Fibroblast of skin of scalp (primary cell): ENCODE measurements at places on chromosomes 4 and X.

GRCh38 chr4:6180841-6181631 lies 19.3 kb downstream of the JAKMIP1 start:
- no peak for DNase-seq

DNA sequence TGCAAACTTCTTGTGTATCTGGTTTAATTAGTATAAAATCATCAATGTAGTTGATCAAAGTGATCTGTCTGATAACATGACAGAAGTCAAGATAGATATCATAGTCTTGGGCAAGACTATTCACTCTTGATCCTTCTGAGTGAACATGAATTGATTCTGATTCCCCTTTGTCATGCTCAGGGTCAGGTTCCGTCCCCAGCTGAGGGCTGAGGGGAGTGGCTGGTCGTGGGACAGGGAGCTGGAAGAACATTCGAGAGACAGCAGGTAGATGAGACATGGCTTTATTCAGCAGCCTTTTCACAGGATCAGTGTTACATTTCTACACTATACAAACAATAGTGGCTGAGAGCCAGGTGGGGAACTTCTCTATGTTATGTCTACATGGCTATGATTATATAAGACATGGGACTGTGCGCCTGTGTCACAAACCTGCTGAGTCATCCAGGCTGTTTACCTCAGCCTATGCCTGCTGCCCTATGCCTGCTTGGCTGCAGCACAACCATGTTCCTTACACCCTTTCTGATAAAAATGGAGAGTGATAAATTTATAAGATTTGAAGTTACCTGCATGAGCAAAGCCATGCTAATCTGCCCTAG lies 586.9 kb upstream of the NR3C2 start:
- no peak for DNase-seq

DNA sequence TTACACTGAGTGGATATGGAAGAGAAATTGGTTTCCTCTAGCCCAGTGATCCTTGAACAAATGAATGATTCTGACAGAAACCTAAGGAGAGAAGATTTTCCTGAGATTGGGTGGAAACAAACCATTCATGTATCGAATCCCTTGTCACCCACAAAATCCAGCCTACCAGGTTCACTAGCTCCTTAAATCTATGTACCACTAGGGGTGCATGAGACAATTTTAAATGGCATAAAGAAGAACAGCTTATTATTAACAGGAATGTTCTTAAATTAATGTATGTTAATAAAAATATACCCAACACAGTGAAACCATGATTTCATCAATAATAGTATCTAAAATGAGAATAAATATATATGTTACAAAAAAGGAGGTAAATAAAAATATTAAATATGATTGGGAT lies 118.4 kb upstream of the LNX1 start:
- DNase-seq = no peak

- DNase-seq = peak; percentile 18
Measured at GRCh38 chr4:85127653-85128052, 161.2 kb upstream of the WDFY3 start.

- peak; percentile 45 for DNase-seq
Measured at GRCh38 chr4:145619639-145619996, 433 bp downstream of the MMAA start.

- DNase-seq = no peak
Measured at GRCh38 chr4:4321951-4322688, 32.1 kb downstream of the ZBTB49 start.

- peak; percentile 46 for DNase-seq
Measured at GRCh38 chr4:25811374-25811690, 51.5 kb downstream of the SEL1L3 start.

DNA sequence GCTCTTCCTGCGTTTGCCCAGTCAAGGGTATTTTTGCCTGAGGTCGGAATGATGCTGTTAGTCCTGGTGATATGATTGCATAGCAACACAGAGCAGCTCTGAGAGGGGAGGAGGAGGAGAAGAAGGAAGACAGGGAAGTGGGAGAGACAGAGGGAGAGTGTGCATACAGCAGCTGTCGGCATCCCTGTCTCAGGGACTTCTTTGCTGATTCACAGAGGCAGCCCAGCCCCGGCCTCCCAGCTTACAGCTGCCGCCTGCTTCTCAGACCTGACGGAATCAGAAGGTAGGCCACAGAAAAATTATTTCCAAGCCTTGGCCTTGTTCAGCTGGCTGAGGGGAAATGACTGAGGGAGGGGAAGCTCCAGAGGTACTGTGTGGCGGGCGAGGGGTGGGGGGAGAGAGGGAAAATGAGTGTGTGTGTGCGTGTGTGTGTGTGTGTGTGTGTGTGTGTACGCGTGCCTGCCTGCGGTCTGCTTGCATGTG lies 319 bp downstream of the DRP2 start:
- DNase-seq = peak; percentile 60

GRCh38 chrX:48521353-48522243 lies at the start of gene EBP:
TSS of gene EBP (plus strand) at chrX:48521808. CDS start at chrX:48523772, 1,964 bp downstream.
- DNase-seq = peak; percentile 81

DNA sequence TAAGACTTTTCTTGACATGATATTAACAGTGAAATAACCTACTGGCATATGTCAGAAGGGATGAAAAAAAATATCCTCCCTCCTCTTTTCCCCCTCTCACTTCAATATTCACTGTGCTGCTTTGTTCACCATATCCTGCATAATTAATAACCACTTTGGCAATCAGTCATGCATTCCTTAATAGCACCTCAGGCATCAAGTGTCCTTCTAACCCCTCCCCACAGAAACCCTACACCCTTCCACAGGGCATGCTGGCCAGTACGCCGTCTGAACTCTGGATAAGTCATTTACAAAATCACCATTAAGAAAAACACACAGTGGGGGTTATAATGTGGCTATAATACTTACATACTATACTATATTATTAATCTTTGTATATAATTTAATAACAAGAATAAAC lies 165.9 kb downstream of the PDGFC start:
- no peak for DNase-seq

DNA sequence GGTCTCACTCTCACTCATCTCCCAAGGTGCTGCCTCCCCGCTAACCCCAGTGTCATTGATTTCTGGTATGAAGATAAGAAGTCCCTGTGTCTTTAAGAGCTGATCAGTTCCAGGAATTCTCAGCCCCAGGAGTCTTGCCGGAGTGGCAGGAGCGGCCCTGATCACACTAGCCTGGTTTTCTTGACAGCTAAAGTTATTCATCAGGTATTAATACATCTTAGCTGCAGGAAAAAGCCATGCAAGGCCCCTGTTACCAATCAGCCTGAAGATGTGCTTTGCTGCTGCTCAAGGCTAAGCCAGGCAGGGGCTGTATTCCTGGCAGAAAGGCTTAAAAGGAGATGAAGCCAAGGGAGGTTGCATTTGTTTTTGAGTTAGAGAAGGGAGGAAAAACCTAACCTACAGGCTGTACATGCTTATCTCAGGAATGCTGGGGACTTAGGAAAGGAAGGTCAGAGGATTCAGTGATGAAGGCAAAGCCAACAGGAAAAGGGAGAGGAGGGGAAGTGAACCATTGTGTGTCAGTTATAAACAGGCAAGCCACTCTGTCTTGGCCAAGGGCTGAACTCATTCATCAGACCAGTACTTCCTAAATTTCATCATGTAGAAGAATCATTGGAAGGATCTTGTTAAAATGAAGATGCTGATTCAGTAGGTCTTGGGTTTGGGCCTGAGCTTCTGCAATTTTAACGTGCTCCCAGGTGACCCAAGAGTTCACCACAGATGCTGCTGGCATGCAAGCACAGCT lies 8.6 kb downstream of the SRPX start:
- DNase-seq = no peak

- no peak for DNase-seq
Measured at GRCh38 chr4:86099348-86099747, 260.5 kb downstream of the MAPK10 start.

DNA sequence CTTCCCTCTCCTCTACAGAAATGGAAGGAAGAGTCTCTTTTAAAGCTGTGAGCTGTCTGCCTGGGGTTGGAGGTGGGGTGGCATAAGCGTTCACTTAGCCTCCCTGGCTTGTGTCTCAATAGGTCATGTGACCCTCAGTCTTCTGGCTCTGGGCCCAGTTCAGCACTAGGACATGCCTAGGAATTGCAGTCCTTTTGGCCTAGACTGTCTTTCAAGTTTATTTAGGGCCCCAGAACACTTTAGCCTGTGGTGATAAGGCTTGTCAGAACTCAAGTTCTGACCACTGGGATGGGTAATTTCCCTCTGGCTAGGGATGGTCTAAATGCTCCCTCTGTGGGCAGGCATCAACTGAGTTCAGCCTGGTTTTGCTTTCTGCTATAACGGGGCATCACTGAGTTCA lies 34.3 kb upstream of the ARMCX4 start:
- DNase-seq = no peak

- peak; percentile 3 for DNase-seq
Measured at GRCh38 chrX:70354716-70355115, 64.8 kb downstream of the KIF4A start.

GRCh38 chr4:70927502-70928137 lies 25.5 kb downstream of the MOB1B start:
- DNase-seq = no peak

GRCh38 chrX:131359611-131360010 lies 70.5 kb upstream of the IGSF1 start:
- no peak for DNase-seq

DNA sequence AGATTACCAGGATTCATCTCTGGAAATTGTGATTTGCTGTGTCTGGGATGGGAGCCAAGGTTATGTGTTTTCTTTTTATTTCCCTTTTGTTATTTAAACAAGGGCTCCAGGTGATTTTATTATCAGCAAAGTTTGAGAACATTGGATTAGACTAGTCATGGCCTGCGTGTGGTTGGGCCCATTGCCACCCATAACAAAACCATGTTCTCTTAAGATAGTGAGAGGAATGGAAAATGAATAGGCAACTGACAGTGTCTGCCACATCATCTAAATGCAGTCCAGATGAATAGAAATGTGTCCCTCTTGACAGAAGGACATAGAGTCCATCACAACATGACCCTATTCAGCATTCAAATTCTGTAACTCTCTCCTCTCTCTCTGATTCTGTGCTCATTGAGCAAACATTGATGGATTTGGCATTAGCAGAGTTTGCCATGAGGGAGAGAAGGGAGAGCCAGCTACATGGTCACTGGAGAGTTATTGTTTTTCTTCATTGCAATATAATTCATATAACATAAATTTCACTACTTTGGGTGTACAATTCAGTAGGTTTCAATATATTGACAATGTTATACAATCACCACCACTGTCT lies 11.7 kb downstream of the XK start:
- no peak for DNase-seq

- DNase-seq = no peak
Measured at GRCh38 chrX:110132450-110133114, 129.7 kb downstream of the TMEM164 start.

DNA sequence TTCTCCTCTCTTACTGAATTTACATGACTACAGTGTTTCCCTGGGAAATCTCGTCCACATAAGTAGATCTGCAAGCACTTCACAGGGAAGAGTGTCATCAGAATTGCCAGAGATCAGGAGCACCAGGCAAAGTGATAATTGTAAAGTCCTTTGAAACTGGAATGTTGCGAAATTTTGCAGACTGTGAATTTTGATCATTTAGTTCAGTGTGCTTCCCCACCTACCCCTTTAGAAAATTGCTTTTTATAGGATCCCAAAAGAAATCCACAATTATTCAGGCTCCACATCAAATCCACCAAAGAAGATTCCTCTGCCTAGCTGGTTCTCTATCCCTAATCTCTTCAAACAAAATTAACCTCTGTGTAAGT lies 10.2 kb downstream of the PTCHD1 start:
- no peak for DNase-seq

DNA sequence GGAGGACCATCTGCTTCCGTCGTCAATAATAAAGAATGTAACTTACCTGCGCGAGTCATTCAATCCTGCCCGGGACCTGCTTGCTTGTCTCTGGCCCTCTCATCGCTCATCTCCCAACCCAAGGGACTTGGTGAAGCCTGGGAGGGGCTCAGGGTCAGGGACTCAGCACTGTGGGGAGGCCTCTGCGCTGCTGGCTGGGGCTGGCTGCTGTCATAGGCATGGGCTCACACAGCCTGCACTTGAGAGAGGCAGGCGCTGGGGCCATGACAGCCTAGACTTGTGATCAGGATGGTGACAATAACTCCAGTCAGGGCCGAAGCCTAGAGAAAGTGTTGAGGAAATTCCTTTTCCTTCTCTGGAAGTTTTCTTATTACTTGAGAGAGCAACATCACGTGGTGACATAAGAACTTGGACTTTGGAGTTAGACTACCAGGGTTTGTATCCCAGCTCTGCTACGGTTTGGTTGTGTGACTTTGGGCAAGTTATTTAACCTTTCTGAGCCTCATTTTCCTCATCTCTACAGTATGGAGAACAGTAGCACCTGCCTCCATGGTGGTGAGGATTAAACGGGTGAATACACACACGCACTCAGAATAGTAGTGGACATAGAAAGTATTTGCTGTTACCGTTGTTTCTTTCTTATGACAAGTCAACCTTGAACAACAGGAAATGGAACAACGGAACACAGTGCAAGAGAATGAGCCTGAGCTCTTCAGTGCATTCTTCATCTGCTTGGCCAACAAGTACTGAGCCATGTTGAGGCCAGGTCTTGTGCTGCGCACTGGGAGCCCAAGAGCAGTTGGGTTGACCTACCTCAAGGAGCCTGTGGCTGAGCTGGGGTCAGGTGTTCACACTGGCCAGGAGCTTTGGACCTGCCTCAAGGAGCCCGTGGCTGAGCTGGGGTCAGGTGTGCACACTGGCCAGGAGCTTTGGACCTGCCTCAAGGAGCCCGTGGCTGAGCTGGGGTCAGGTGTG lies 60.5 kb downstream of the TBC1D14 start:
- DNase-seq = no peak

DNA sequence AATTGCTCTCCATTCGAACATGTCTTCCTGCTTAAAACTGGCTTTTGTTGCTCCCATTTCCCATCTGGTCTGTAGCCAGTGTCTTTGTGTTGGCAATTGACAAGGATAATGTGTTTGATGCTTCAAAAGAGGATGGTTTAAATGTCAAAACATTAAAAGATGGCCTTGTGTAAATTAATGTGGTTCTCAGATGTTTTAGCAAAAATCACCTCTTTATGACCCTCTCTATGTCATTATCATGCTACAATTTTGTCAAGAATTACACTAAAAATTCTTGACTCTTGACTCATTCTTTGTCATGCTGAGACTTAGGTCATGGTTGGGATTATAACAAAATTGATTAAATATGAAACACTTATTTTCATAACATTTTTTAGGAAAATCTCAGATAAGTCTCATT lies 47.4 kb downstream of the TMEM131L start:
- DNase-seq = peak; percentile 92

DNA sequence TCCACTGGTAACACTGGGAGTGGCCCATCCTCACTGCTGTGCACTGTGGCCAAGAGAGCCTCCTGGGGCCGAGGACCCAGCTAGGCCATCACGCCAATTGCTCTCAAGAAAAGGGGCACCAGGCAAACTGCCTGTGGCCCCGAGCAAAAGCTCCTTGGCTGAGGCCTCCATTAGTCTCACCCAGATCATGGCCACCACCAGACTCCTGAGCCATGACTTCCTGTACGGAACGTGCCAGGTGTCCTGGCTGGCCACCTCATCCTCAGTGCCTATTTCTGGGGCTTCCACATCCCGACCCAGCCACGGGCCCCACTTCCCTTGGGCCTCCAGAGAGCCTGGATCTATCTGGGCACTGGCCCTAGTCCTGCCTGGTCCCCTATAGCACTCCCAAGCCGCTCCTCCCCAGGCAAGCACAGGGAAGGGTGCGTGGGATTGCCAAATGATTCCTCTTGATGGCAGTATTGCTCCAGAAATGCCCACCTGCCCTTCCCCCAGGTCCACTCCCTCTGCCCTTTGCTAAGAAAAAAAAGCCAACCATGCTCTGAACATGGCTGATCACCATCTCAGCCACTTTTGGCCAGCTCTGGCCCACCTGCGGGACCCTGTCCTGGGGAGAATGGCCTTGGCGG lies 212.6 kb upstream of the AGTR2 start:
- DNase-seq = no peak
